Activated T-cell treated with anti-CD3 and anti-CD28 coated beads, Interleukin-2, amount 50 U/mL, for 1 hour (primary cell): ENCODE measurements at places on chromosomes 4 and X.

DNA sequence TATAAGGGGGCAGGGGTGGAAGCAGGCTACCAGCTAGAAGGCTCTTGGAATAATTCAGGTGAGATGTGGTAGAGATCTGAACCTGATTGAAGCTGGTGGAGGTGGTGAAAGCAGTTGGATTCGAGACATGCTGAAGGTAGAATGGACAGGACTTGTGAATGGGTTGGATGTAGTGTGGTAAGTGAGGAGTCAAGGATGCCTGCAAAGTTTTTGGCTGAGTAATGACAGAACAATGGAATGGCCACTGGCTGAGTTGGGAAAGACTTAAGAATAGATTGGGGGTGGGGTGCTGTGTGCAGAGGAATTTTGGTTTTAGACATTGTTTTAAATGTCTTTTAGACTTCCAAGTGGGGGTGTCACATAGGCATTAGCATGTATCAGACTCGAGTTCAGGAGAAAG, 33.5 kb downstream of the HPF1 start:
- no peak for DNase-seq

DNA sequence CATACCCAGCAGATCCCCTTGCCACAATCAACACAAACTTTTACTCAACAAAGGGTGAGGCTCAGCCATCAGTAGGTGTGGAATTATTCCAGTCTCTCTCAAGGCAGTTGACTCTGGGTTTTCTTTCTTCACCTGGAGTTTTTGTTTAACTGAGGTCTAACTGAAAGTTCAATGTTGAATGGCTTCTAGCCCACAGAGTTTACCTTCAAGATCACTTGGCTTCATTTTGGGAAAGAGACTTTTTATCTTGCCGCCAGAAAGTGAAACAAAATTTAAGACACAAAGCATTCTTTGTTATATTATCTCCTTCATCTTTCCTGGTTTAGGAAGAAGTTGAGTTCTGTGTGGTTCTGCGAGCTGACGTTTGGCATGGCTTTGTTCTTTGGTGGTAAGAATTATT, 83.8 kb upstream of the RASGEF1B start:
- no peak for DNase-seq

DNA sequence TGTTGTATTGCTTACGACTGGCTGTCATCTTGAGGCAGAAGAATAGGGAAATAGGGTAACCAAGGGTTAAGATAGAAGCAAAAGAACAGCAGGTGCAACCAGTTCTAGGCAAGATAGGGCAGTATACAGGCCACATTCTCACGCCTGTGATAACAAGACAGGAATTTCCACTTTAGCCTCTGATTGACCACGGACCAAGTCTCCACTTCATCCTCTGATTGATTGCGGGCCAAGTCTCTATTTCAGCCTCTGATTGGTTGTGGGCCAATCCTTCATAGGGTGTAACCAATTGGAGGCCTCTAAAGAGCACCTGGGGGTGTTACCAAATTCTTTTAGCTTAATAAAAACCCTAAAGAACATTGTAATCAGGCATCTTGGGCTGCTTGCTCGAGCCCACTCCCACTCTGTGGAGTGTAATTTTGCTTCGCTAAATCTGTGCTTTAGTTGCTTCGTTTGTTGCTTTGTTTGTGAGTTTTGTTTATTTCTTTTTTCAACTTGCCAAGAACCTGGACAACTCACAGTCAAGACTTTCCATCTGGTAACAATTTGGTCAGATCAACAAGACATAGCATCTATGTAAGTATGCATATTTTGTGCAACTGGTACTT, 8.7 kb upstream of the TBC1D9 start:
- DNase-seq = no peak

GRCh38 chr4:107922486-107923473, 8.6 kb upstream of the CYP2U1 start:
- DNase-seq = no peak

DNA sequence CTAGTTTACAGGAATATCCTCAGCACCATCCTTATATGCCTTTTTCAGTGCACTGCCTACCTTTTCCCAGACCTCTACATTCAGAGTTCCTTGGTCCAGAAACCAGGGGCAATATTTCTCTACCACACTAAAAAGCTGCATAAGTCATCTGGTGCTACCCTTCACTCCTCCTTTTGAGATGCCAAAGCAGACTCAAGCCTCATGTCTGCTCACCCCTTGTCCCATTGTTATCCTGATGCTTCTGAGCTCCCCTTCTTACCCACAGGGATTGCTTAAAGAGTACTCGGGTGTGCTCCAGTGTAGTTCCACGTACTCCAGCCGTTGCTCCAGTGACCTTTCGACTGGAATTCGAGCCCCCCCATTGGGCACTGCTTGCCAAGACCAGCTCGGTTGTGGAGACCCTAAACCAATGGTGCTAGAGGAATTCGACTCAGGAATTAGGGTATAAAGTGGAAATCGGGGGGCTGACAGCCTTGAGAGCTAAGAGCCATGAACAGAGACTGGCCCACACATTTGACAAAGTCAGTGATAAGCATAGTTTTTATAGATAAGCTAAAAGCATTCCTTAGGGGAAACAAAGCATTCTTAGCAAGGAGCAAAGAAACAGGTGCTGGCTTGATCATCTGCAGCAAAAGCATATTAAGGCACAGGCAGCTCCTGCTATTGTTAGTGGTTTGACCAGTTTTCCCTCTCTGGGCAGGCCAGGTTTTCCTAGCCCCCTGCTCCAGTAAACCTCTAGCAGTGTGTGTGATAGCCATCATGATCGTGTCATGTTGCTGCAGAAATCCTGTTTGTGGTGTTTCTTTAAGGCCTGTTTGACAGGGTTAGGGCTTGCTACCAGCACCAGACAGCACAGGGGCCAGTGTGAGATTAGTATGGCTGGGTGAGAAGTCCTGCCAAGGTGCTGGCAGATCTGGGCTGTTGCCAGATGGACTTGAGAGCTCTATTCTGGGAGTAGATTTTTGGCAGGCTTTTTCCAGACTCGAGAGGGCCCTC, 57.5 kb upstream of the WDR1 start:
- DNase-seq = no peak

- DNase-seq = no peak
Observed at GRCh38 chrX:54452920-54453319, 12.7 kb downstream of the TSR2 start.

GRCh38 chrX:154595559-154596249, 10.8 kb downstream of the CTAG1A start:
- no peak for DNase-seq

DNA sequence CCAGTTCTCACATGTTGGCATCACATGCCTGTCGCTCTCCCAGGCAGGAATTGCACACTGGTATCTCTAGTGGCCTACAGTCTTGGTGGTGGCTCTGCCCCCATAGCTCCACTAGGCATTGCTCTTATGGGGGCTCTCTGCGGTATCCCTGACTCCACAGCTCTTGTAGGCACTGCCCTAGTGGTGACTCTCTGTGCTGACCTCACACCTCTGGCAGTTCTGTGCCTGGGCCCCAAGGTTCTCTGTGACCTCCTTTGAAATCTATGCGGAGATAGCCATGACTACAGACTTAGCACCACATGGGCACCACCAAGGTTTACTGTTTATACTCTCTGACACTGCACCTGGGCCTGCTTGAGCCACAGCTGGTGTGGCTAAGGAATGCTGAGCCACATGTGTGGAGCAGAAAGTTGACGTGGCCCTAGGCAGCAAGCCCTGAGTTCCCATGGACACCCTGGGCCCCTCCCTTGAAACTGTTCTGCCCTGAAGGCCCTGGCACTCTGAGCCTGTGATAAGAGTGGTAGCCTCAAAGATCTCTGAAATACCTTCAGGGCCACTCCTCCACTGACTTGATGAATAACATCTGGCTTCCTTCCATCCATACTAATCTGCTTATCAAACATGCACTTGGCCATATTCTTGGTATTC, 8.0 kb downstream of the SLC9B1 start:
- DNase-seq = no peak

DNA sequence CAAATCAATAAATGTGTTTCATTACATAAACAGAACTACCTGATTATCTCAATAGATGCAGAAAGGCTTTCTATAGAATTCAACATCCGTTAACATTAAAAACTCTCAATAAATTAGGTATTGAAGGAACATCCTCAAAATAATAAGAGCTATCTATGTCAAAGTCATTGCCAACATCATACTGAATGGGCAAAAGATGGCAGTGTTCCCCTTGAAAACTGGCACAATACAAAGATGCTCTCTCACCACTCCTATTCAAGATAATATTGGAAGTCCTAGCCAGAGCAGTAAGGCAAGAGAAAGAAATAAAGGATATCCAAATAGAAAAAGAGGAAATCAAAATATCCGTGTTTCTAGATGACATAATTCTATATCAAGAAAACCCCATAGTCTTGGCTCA, 466.4 kb downstream of the MAGEE1 start:
- no peak for DNase-seq

GRCh38 chr4:122000849-122001248, 49.0 kb upstream of the TRPC3 start:
- DNase-seq = no peak

- no peak for DNase-seq
Observed at GRCh38 chr4:103397541-103397940, 199.4 kb upstream of the CENPE start.

GRCh38 chr4:168831585-168831918, 178.5 kb downstream of the CBR4 start:
- no peak for DNase-seq

GRCh38 chr4:137749466-137749865, 217.2 kb upstream of the PCDH18 start:
- no peak for DNase-seq

DNA sequence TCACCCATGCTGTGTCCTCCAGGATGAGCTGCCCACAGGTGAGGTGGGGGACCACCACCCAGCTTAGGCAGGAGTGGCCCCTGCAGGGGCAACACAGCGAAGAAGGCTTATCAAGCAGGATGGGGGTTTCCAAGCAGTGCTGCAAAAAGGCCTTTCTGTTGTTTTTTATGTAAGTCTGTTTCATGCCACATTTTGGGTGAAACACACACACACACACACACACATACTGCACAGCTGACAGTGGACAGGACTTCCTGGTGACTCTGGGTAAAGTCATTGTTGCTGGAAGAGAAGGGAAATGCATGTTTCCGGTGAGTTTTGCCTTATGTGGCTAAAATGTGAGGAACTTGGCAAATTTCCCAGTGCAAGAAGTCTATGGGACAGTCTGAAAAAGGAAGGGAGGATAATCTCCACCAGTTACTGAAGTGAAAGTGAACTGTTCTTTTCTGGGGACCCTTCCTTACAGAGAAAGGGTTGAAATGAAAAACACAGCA, 119.2 kb downstream of the IRF2 start:
- DNase-seq = no peak

- no peak for DNase-seq
Observed at GRCh38 chr4:139286186-139286698, 6.2 kb upstream of the MGARP start.

DNA sequence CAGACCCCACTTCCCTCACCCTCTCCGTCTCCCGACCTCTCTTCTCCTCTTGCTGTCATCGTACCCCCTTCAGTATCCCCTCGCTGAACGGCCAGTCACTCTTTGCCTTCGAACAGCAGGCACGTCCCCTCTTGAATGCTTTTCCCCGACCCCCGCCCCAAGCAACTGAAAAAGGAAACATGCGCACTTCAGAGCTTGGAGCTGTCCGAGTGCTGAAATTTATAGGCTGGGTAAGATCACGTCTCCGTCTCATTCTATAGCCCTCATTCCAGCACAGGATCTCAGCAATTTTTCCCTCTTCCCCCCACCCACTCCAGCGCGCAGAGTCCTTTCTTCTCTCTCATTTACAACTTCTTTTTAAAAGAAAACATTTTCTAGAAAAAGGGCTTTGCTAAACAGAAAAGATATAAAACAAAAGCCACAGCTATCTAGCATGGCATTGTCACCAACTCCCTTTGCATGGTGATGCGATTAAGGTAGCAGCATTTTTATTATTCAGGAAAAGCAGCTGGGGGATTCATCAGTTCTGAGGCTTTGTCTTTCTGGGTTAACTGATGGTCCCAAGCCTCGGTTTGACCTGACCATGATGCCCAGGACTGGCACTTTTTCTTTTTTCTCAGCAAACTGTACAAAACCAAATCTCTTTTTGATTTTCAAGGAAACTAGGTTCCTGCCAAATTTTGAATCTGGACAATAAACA, at the start of gene GLRA2:
TSS of gene GLRA2 (plus strand) at position 247 of the 700 bp plus-strand sequence. CDS start 522 bp downstream, outside the sequence.
- no peak for DNase-seq

DNA sequence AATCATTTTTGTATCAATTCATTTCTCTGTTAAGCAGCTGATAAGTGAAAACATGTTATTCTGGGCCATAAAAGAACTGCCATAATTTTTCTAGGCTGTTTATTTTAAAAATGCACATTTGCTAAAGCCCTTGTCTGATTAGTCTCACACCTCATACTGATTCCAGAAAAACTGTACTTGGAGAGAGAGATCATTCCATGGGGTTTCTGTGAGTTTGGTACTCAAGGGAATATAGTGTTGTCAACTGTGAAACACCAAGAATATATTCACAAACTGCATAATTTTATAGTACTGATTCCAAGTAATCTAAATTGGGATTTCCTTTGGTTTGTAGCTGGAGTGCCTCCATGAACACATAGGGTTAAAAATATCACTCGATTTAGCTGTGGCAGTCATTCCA, 547.6 kb downstream of the RPA4 start:
- DNase-seq = no peak

GRCh38 chr4:121851354-121851753, 18.9 kb downstream of the BBS7 start:
- no peak for DNase-seq

- no peak for DNase-seq
Observed at GRCh38 chr4:103478734-103479133, 241.1 kb downstream of the TACR3 start.

GRCh38 chr4:1599491-1600210, 84.5 kb downstream of the FAM53A start:
- no peak for DNase-seq

DNA sequence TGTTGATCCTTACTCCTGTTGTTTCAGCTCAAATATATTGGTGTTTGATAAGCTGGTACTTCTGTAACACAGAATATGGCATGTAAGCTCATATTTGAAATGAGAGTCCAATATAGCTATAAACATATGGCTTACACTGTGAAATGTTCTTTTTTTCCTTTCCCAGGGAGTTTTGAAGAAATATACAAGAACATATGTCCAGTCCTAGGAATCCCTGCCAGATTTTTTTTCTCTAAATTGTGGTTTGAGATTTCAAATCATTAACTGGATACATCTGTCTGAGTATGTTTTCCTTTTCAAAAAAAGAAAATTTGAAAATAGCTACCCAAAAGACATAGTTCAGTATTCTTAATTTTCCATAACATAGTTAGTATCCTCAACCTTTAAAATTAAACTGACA, 60.2 kb downstream of the HMGB2 start:
- no peak for DNase-seq

DNA sequence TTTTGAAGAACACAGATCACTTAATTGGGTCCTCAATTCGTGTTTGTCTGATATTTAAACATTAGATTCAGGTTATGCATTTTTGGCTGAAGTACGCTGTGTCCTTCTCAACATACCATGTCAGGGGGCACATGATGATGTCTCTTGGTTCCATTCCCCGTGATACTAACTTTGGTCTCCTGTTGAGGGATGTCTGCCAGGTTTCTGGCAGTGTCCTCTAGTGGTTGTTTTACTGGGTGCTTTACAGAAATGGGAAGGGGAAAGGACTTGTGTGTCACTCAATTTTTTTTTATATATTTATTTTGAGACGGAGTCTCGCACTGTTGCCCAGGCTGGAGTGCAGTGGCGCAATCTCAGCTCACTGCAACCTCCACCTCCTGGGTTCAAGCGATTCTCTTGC, 58.2 kb downstream of the WWC2 start:
- DNase-seq = no peak
